ENCODE measurements at places on chromosomes 3 and 15. TPM values are rescaled to one million over a fixed set of nuclear protein-coding genes. Genes with fewer than 3 reads are reported as not detected.

MESP2 gene
- total RNA-seq: not detected

GUCA1C gene
- not detected for total RNA-seq

CCDC39 gene
- not detected for total RNA-seq

GOLGA8T gene
- total RNA-seq: not detected

GPR149 gene
- not detected for total RNA-seq

MEGF11 gene
- total RNA-seq: not detected

RBP2 gene
- not detected for total RNA-seq

STX19 gene
- not detected for total RNA-seq

GOLGA6D gene
- total RNA-seq: not detected

Measured in T-helper 1 cell treated with Interleukin-12 subunit alpha and Interleukin-12 subunit beta and Interleukin-4 antibody, amounts not matched to agents 30 ng/mL and 1 ng/mL, for 36 hours (primary cell).